ENCODE measurements at places on chromosomes 7 and 10.

DNA sequence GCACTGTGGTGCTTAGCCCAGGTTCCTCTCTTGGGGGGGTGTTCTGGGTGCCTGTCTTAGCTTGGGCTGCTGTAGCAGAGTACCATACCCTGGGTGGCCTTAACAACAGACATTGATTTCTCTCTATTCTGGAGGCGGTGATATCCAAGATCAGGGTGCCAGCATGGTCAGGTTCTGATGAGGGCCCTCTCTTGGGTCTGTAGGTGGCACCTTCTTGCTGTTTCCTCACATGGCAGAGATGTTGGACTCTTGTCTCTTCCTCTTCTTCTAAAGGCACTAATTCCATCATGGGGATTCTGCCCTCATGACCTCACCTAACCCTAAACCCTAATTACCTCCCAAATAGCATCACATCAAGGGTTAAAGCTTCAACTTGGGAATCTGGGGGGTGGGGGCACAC is 19.9 kb upstream of the CRHR2 start:
- no peak for DNase-seq

- no peak for DNase-seq
These were observed 47.2 kb downstream of the PYROXD2 start for GRCh38 chr10:98367604-98368451.

- no peak for DNase-seq
These were observed 38.5 kb downstream of the POR start for GRCh38 chr7:75953431-75953830.

GRCh38 chr10:69201045-69201444 is 19.1 kb upstream of the HKDC1 start:
- DNase-seq: no peak

DNA sequence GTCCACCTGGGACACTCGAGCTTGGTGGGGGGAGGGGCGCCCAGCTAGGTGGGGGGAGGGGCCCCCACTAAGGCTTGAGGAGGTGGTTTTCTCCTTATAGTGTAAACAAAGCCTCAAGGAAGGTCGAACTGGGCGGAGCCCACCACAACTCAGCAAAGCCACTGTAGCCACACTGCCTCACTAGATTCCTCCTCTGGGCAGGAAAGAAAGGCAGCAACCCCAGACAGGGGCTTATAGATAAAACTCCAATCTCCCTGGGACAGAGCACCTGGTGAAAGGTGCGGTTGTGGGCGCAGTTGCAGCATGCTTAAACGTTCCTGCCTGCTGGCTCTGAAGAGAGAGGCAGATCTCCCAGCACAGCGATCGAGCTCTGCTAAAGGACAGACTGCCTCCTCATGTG is 133.1 kb downstream of the SNX13 start:
- DNase-seq: no peak

- no peak for DNase-seq
These were observed 16.5 kb upstream of the GPR37 start for GRCh38 chr7:124781907-124782734.

DNA sequence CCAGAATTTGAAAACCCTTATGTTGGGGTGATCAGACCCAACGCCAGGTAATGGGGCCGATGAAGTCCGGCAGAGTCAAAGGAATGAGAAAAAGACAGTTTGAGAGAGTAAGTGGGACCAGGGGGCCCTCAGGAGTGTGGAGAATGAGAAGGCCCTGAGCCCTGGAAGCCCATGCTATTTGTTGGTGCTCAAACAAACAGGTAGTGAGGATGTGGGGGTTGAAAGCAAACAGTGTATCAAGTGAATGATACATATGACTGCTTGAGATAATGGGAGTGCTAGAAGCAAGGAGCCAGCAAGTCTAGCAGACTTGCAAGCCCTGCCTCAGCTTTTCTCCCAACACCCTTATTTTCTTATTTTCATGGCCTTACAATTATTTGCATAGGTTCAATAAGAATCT is 11.2 kb upstream of the SEPTIN14 start:
- no peak for DNase-seq

GRCh38 chr10:86252079-86252478 is 114.5 kb downstream of the GRID1 start:
- DNase-seq: no peak

All from fibroblast of skin of right quadriceps (primary cell).